Stimulated activated CD4-positive, alpha-beta T cell treated with anti-CD3 and anti-CD28 coated beads, Interleukin-12 subunit alpha, Interleukin-12 subunit beta, amount 100 ng/mL, for 4 hours (primary cell): ENCODE measurements at places on chromosomes 2 and 18.

- no peak for DNase-seq
Measured at GRCh38 chr18:11669271-11669947, 19.7 kb upstream of the GNAL start.

DNA sequence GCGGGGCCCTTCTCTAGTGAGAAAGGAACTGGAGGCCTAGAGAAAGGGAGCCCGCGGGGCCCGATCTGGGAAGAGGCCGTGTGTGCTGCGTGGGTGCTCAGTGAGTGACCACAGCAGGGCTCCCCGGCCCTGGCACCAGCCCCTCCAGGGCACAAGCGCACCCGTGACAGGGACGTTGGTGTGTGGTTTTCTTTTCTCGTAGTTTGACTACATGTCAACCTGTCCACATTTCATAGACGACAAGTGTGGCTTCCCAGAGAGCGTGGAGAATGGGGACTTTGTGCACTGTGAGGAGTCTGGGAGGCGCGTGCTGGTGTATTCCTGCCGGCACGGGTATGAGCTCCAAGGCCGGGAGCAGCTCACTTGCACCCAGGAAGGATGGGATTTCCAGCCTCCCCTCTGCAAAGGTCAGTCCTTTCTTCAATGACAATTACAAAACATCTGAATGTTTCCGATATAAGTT is 83.1 kb downstream of the TPO start:
- DNase-seq = no peak

DNA sequence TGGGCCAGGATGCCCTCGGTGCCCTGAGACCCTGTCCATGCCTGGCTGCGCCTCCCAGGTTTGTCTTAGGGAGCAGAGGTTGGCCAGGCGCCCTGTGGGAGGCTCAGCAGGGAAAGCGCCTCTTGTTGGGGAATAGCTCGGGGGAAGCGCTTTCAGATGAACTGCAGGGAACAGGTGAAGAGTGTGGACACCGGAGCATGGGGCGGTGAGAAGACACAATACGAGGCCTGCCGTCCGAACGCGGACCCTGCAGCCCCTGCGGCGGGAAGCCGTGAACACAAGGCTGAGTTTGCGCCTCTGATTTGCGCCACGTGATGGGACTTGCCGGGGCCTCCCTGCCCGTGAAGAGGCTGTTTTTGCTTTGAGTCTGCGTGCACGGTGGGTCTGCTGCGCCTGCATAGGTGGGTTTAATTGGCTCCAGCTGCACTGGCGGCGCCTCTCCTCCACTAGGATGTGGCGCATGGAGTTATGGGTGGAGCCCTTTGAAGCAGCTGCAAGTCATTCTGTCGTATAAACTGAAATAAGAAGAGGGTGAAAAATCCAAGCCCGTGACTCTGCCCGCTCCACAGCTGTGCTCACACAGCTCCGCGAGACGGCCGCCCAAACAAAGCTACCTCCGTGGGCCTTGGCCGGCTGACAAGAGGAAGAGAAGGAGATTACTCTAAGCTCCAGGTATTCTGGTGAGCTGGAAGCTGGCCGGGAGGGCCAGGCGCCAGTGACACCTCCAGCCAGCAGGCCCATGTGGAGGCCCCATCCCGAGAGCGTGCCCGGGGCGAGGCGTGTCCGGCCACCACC is 103.5 kb upstream of the CTDP1 start:
- no peak for DNase-seq

GRCh38 chr2:69807821-69808540 is 21.5 kb upstream of the GMCL1 start:
- no peak for DNase-seq

DNA sequence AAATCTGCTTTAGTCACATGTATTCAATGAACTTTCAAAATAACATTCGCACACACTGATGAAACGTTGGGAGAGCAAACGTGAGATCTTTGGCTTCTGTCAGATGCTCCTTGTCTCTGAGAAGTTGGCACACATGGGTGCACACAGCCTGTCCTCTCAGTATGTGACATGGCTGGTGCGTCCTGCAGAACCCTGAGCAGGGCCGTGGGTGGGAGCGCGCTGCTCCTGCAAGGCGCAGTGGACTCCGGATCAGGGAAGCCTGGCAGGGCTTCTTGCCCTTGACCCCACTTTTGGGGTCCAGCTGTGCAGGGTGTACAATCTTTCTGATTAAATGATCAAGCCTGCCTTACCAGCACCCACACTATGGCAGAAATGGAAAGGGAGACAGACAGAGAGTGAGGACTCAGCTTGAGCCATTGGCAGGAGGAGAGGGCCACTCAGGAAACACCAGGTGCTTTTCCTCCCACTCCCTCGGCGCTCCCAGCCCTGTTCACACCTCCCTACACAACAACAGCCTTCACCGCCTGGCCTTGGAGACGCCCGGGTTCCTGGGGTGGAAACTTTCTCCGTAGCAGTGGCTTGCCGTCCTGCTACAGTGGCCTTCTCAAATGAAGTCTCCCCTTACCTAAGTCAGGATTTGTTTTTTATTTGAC is 108.4 kb upstream of the SNTG2 start:
- no peak for DNase-seq

- DNase-seq = no peak
Measured at GRCh38 chr2:28678944-28679343, 72.7 kb upstream of the PPP1CB start.

- no peak for DNase-seq
Measured at GRCh38 chr18:8893628-8894231, 188.4 kb downstream of the MTCL1 start.

- DNase-seq = no peak
Measured at GRCh38 chr2:183186296-183186695, 62.1 kb downstream of the NUP35 start.
